ENCODE measurements at places on chromosomes 6 and 20. TPM values are rescaled to one million over a fixed set of nuclear protein-coding genes. Genes with fewer than 3 reads are reported as not detected.

Gene GINS1
- total RNA-seq: 6.5 TPM

Gene C20orf141
- not detected for total RNA-seq

Gene NRM
- total RNA-seq: 7.2 TPM

Gene KLHDC3
- 90.5 TPM for total RNA-seq

Gene MEI4
- total RNA-seq: 0.27 TPM

Gene MOCS3
- total RNA-seq: 8.6 TPM

Gene SMPDL3A
- total RNA-seq: 126 TPM

Gene LAMA5
- total RNA-seq: 44.6 TPM

Gene MACROD2
- total RNA-seq: 3.1 TPM

Gene SLC17A1
- total RNA-seq: 3.2 TPM

Gene OXT
- 0.92 TPM for total RNA-seq

Gene HLA-DOB
- not detected for total RNA-seq

DNA sequence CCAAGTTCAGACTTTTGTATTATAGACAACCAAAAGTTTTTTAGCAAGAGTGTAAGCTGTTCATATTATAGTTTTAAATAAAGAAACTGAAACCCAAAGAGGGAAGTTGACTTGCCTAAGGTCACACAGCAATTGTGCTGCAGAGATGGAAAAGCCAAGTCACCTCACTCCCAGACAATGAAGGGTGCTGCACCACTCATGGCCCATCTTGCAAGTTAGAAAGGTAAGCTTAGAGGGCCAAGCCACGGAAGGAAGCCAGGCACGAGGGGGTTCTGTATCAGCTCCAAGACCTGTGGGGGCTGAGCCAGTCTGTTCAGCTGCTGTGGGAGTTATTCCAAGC is 860 bp downstream of the DEFB124 start:
- DNase-seq: no peak

GRCh38 chr6:155599561-155599960 is 143.9 kb upstream of the NOX3 start:
- DNase-seq: no peak

DNA sequence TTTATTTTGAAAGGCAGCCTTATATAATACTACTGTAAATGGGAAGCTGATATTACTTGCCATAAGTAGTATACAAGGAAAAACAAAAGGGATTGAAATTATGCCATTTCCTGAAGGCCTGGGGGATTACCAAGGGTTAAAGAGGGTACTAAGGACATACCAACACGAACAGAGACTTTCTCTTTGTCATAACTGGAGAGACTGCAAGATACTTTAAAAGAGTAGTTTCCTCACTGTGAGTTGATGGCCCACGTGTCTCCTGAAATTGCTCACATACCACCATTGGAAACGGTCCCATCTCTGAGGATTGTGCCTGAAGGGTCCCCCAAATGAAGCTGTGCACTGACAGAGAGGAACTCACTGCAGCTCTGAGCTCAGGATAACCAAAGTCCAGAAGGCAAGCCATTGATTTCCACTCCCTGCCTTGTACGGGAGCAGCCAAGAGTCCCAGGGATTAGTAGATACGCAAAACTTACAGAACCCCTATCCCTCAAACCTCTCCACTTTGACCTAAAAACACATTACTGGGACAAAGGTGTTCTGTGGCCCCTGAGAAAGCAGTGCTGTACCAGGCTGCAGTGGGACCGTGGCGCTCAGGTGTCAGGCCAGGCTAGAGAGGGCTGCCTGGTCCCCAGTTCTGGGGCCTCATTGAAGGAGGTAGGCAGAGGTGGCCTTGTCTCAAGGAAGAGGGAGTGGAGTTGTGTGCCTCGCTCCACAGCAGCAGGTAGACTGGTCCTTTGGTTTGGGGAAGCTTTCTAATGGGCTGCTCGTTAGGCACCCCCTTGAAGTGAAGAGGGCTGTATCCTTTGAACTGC is 15.2 kb downstream of the PSMG4 start:
- no peak for DNase-seq

GRCh38 chr6:148347441-148348054 is 4.9 kb downstream of the SASH1 start:
- no peak for DNase-seq

- no peak for DNase-seq
Measured at GRCh38 chr6:114020196-114020595, 49.2 kb upstream of the HDAC2 start.

- DNase-seq: no peak
Measured at GRCh38 chr6:109478841-109479624, 4.0 kb downstream of the ZBTB24 start.

GRCh38 chr20:25579081-25579770 is 6.1 kb downstream of the NINL start:
- no peak for DNase-seq

DNA sequence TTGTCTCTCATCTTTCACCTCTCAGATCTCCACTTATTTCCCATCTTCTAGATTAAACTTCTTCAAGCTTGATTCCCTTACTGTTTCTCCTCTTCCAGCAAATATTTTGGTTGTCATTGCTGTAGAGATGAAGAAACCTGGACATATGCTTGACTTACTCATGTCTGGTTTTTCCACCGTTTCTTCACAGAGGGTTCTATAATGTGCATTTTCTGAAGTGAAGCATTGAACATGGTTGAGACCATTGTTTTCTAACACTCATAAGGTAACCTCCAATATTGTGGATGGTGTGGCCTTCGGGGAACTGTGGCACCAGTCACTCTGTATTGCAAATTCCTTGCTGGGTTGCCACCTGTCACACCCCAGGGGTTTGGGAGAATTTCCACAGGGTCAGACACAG is 237.2 kb downstream of the PLCB1 start:
- no peak for DNase-seq

- DNase-seq: no peak
Measured at GRCh38 chr6:33288141-33288920, 708 bp downstream of the WDR46 start.

- no peak for DNase-seq
Measured at GRCh38 chr6:89022798-89023197, 57.8 kb upstream of the PNRC1 start.

GRCh38 chr6:55997223-55997874 is 122.0 kb upstream of the BMP5 start:
- no peak for DNase-seq

- DNase-seq: no peak
Measured at GRCh38 chr6:135358251-135358821, 139.2 kb downstream of the AHI1 start.

GRCh38 chr6:28224131-28225055 is 682 bp upstream of the ZSCAN9 start:
- no peak for DNase-seq

GRCh38 chr6:122372647-122373046 is 26.8 kb upstream of the HSF2 start:
- no peak for DNase-seq

GRCh38 chr20:2871111-2871465 is 2.2 kb upstream of the PTPRA start:
- DNase-seq: no peak

- DNase-seq: no peak
Measured at GRCh38 chr20:16107172-16107870, 465.9 kb downstream of the KIF16B start.

- DNase-seq: no peak
Measured at GRCh38 chr6:24899997-24900325, 35.8 kb downstream of the RIPOR2 start.

GRCh38 chr20:23008667-23009066 is 26.4 kb upstream of the SSTR4 start:
- DNase-seq: no peak

GRCh38 chr20:17875106-17875980 is 93.3 kb downstream of the SNX5 start:
- DNase-seq: peak; percentile 92

- DNase-seq: no peak
Measured at GRCh38 chr6:45437439-45437815, 59.7 kb upstream of the SUPT3H start.

DNA sequence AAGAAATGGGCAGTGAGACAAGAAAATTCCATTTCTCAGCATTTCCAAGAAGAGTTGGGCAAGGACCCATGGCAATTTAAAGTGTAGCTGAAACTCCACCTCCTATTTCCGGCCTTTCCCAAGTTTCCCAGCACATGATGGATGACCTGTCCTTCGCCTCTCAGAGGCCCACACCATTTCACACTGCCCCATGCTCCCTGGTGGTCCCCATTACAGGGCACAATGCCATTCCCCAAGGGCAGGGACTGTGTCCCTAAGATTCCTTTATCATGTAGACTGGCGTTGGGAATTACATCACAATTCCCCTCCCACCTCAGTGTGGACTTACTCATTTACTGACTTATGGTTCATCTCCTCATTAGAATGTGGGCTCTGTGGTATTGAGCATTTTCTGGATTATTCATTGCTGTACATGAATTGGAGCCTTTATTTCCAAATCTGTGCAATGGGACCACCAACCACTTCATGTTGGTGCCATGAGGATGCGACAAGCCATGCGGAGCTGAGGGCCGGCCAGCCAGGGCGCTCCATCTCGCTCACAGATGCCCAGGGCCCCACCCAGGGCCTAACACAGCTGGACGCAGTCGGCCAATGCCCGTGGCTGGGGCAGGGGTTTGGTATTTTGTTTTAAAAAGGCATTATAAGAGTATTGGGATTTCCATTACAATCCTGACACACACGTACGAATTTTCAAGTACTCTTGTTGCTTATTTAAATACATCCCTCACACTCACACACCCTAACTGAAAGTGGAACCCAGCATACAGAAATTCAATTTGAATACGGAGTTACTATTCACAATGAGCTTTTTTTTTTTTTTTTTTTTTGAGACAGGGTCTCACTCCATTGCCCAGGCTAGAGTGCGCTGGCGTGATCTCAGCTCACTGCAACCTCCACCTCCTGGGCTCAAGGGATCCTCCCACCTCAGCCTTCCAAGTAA is 5.4 kb downstream of the ACSS1 start:
- no peak for DNase-seq

DNA sequence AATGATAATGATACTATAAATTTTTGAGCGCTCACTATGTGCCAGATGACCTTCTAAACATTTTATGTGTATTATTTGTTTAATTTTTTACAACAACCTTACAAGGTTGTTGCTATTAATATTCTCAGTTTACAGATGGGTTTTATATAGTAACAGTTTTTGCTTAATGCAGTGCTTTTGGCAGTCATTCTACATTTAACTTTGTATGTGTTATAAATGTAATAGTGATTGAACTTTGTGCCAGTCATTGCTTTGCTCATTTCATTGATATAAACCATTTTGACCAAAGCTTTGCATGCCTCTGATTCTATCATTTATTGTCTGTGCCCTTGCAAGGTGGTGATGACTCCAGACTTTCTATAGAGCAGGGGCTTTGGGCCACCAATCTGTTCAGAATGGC is 206.3 kb upstream of the LAMP5 start:
- DNase-seq: no peak

All from hepatocyte (in vitro differentiated cells).